HFF-Myc (cell line): ENCODE measurements at places on chromosomes 16 and 17.

- no peak for DNase-seq
Measured at GRCh38 chr16:700684-701584, 4.7 kb downstream of the FBXL16 start.

DNA sequence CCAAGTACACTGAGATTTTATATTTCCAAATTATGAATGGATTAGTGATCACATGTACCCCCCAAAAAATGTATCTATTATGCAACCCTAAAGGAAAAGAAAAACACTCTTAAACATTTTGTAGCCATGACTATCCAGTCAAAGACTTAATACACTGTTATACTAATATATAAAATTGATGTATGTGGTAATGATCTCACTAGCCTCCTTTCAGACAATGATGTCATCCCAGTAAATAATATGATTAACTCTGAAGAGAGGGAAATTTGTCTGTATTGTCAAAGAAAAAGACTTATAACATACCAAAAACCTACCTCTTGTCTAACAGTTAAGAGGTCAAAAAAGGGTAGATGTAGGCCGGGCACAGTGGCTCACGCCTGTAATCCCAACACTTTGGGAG, 80.7 kb downstream of the USP32 start:
- DNase-seq, result no peak

DNA sequence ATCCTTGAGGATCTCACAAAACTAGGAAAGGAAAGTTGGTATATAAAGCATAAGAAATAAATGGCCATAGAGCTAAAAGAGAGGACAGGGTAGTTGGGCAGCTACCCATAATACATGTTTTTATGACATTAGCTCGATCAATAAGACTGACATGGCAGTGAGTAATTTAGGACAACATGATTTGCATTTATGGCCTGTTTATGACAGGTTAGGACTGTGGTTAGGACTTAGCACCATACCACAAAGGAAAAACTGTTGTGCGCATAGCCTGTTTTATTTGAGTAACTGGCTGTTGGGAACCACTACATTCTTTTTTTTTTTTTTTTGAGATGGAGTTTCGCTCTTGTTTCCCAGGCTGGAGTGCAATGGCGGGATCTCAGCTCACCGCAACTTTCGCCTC, 18.0 kb upstream of the TRIM37 start:
- no peak for DNase-seq

DNA sequence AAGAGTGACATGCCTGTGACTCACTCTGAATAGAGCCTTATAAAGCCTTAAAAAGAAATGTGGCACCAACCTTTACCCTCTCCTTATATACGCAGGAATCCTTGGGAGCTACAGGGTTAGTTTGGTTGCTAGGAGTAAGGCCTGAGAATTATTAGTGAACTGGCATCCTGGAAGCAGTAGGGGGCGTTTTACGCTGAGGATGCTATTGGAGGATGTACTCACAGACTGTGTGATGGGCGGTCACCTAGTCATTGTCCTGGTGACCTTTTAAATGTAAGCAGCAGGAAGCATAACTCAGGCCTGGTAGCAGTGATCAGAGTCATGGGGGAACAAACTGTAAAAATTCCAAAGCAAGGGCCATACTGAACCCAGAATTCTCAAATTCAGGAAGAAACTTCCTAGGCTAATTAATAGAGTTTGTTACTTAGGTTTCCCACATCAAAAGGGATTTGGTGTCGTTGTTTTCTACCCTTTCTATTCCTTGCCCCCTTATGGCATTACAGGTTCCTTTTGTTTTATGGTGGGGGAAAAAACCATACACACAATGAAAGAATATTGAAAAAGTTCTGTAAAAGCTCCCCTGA, 153.8 kb downstream of the SNX11 start:
- no peak for DNase-seq

DNA sequence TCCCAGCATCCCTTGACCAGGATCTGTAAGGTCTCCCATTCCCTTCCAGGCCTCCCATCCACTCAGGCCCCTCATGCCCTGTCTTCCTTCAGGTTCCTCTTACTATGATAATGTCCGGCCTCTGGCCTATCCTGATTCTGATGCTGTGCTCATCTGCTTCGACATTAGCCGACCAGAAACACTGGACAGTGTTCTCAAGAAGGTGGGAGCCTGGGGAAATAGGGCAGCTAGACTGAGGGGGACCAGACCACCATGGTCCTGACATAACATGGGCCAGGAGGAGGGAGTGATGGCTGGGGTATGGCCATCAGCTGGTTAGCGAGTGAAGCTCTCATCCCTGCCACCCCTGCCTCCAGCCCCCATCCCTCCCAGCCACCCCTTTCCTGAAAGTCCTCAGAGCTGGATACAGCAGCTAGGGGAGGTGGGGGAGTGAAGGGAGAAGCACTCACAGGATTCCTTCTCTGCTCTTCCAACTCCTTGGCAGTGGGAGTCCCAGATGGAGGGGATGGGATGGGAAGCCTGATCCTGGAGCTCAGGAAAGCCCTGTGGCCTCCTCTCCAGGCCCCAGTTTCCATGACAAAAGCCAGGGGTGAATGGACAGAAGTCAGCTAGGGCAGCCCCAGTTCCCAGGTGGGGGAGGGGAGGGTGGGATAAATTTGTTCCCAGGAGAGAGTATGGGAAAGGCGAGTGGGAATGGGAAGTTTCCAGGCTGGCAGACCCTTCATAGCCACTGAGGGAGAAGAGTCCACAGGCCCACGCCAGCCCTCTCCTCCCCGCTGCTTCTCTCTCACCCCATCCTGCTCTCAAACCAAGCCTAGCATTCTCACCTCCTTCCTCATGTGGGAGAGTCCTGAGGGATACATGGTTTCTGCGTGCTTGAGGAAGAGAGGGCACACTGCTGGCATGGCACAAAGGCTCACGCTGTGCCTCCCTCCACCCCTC, 2.3 kb downstream of the RND2 start:
- no peak for DNase-seq

DNA sequence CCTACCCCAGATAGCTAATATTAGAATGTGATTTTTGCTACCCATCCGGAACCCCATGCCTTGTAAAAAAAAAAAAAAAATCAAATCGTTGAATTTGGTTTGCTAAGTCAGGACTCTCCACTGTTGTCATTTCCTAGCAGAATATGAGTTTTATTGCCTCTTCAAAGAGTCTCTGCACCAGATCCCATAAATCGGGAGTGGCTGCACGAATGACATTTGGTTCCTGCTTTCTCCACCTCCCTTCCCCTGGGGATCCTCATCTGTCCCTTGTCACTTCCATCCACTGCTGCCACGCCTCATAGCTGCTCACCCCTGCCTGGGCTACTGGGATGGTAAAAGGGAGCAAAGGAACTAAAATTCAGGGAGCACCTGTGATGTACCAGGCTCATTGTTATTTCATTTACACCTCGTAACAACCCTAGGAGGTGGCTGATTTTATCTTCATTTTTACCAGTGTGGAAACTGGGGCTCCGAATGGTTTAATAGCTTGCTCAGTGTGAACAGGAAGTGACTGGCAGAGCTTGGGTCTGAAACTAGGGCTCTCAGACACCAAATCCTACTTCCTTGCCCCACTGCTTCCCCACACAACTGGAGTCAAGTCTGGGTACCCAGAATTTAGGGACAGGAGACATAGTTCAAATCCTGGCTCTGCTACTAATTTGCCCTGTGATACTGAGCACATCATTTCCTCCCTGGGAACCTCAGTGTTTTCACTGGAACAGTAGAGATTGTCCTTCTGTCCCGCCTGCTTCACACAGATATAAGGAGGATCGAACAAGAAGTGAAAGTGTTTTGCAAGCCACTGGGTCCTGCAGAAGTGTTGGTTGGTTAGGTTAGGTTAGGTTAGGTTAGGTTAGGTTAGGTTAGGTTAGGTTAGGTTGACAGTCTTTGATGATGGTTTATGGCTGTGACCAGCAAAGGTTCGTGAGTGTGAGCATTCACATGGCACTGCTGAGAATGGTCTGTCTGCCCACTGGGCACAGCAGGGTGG, 585 bp upstream of the KRT36 start:
- no peak for DNase-seq

- DNase-seq, result no peak
Measured at GRCh38 chr17:56144223-56144622, 9.1 kb upstream of the ANKFN1 start.

DNA sequence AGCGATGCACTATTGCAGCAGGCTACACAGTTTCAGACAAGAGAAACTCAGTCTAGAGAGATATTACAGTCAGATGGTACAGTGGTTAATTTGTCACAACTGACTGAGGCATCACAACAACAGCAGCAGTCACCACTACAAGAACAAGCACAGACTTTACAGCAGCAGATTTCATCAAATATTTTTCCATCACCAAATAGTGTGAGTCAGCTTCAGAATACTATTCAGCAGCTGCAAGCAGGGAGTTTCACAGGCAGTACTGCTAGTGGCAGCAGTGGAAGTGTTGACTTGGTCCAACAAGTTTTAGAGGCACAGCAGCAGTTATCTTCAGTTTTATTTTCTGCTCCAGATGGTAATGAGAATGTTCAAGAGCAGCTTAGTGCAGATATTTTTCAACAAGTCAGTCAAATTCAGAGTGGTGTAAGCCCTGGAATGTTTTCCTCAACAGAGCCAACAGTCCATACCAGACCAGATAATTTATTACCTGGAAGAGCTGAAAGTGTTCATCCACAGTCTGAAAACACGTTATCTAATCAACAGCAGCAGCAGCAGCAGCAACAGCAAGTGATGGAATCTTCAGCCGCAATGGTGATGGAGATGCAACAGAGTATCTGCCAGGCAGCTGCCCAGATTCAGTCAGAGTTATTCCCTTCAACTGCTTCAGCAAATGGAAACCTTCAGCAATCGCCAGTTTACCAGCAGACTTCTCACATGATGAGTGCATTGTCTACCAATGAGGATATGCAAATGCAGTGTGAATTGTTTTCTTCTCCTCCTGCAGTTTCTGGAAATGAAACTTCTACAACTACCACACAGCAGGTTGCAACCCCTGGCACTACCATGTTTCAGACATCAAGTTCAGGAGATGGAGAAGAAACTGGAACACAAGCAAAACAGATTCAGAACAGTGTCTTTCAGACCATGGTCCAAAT, 34.1 kb downstream of the NQO1 start:
- DNase-seq, result no peak

DNA sequence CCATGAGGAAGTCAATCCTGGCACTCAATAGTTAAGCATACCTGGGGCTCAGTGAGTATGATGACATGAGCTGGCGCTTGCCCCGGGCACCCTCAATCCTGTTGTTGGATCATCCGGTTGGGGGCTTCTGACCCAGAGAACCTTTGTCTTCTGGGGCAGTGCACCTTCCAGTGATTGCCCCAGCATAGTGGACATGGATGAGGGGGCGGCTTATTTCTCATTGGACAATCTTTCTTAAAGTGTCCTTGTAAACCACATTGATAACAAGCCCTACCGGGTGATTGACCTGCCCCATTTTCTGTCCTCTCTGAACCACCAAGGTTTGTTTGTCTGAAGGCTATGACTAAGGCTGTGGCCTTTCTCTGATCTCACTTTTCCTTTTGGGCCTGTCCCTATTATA, 18.2 kb downstream of the IGSF6 start:
- no peak for DNase-seq

- DNase-seq, result no peak
Measured at GRCh38 chr16:74275031-74275636, 21.5 kb upstream of the PSMD7 start.

DNA sequence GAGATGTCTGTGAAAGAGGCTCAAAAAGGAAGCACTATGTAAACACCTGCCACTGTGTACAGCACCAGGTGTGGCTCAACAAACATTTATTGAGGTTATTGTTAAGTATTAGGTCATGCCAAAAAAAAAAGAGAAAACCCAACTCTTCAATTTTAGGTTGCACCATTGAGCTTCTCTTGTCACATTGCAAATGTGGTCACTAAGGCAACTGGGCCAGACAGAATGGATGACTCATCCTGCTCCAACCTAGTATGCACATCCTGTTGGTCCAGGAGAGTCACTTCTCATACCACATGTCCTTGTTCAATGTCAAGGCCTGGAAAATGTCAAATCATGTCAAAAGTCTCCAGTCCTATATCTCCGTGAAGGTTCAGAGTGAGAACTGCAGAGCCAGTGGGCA, 25.0 kb downstream of the HOXB1 start:
- DNase-seq, result peak; percentile 79

GRCh38 chr17:70388326-70388725, 219.0 kb downstream of the KCNJ2 start:
- no peak for DNase-seq

DNA sequence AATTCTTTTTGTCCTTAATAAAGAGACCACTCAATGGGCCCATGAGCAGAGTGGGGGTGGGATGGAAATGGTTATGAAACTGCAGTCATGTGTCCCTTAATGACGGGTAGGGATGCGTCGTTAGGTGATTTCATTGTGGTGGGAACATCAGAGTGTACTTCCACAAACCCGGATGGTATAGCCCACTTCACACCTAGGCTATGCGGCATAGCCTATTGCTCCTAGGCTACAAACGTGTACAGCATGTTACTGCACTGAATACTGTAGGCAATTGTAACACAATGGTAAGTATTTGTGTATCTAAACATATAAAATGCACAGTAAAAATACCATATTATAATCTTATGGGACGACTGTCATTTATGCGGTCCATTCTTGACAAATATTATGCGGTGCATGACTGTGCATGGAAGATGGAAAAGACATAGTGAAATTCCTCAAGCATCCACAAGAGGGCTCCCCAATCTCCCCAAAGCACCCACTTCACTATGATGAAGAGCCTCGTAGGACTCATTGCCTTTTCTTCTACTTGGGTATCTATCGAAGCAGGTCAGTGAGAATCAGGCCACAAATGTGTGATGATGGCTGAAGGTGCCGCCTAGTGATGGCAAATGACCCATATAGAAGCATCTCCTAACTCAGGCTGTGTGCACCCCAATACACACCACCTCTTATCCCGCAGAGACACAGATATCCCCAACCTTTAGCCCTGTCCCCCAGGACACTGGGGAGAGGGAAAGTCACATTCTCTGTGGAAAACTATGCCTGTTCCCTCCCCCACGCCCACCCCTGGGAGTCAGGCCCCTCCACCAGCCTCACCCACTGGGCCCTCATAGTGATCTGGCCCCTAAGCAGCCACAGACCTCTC, 43.5 kb downstream of the TBX21 start:
- peak; percentile 27 for DNase-seq

- no peak for DNase-seq
Measured at GRCh38 chr17:32976605-32977004, 15.0 kb upstream of the SPACA3 start.

DNA sequence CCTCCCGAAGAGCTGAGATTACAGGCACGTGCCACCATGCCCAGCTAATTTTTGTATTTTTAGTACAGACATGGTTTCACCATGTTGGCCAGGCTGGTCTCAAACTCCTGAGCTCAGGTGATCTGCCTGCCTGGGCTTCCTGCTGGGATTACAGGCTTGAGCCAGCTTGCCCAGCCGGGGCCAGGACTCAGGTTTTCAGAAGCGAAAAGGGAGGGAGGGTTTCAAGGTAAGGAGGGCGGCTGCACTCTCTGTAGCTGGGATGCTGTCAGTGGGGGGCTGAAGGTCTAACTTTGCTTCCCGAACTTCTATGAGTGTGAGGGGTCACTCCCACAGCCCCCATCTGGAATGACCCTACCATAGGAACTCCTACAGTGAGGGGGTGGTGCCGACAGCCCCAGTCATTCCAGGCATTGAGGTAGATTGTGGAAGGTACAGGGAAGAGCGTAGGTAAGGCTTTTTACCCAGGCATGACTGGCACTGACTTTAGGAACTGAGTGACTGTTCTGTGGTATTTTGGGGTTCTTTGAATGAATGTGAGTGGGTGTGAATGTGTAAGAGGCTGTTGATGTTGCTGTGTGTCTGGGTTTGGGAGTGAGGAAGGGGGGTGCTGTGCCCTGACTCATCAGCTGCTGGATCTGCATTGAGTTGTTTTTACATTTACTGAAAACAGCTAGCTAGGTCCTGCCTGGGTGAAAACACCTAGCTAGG, 3.8 kb upstream of the C1QL1 start:
- no peak for DNase-seq

GRCh38 chr17:21194703-21195102, 19.3 kb downstream of the TMEM11 start:
- DNase-seq, result no peak

GRCh38 chr17:12900474-12900873, 111.2 kb downstream of the ARHGAP44 start:
- DNase-seq, result no peak
